ENCODE measurements at places on chromosomes 3 and 15.

- no peak for DNase-seq
Observed at GRCh38 chr3:34015204-34016142, 217.0 kb downstream of the PDCD6IP start.

- peak; percentile 77 for DNase-seq
Observed at GRCh38 chr3:50192689-50193141, 1.3 kb downstream of the GNAT1 start.

- peak; percentile 61 for DNase-seq
Observed at GRCh38 chr15:90184786-90185704, 16.1 kb upstream of the SEMA4B start.

GRCh38 chr3:43273416-43273815 is 12.9 kb upstream of the SNRK start:
- no peak for DNase-seq
